ENCODE measurements at places on chromosomes 7 and 10. TPM values are rescaled to one million over a fixed set of nuclear protein-coding genes. Genes with fewer than 3 reads are reported as not detected.

The PNLIP gene
- total RNA-seq, result not detected

The MCM10 gene
- 10.5 TPM for total RNA-seq

The ZPBP gene
- total RNA-seq, result not detected

The TNRC18 gene
- total RNA-seq, result 33.2 TPM

The PLCE1 gene
- total RNA-seq, result 1.6 TPM

All from epithelial cell of alveolus of lung (primary cell).